ENCODE measurements at places on chromosomes 13 and 19. TPM values are rescaled to one million over a fixed set of nuclear protein-coding genes. Genes with fewer than 3 reads are reported as not detected.

KLK7 gene
- 0.36 TPM for total RNA-seq

SLC15A1 gene
- 10.9 TPM for total RNA-seq

CCL25 gene
- 1.4 TPM for total RNA-seq

ACER1 gene
- not detected for total RNA-seq

USHBP1 gene
- total RNA-seq: 0.29 TPM

C19orf81 gene
- 3.7 TPM for total RNA-seq

DNA sequence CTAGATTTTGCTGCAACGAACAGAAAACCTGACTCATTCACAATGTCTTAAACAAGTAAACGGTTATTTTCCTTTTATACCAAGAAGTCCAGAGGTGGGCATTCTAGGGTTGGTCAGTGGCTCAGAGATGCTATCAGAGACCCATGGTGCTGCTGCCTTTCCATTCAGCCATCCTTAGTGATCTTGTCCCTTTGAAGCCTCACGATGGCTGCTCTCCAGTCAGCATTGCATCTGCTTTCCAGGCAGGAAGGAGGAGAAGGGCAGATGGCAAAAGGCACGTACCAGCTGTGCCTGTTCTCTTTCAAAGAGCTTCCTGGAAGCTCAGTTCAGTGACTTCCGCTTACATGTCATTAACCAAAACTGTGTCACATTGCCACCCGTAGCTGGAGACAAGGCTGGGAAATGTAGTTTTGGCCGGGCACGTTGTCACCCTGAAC is 30.1 kb downstream of the WDFY2 start:
- no peak overlapping the region for H3K4me3 ChIP-seq
- no peak for DNase-seq
- H3K27ac ChIP-seq: no peak overlapping the region
- H3K36me3 ChIP-seq: peaks cover 3% of the 10 kb centered on the region

GRCh38 chr19:39936622-39937021 is 2.2 kb upstream of the FCGBP start:
- H3K27ac ChIP-seq: no peak overlapping the region
- peaks cover 4% of the 10 kb centered on the region for H3K4me1 ChIP-seq
- no peaks in the 10 kb centered on the region for H3K27me3 ChIP-seq
- DNase-seq: no peak

GRCh38 chr19:18777301-18778075 is 13.6 kb downstream of the COMP start:
- H3K27ac ChIP-seq: no peak overlapping the region
- no peaks in the 10 kb centered on the region for H3K4me1 ChIP-seq
- no peak for DNase-seq
- H3K36me3 ChIP-seq: no peaks in the 10 kb centered on the region
- H3K27me3 ChIP-seq: peaks cover 12% of the 10 kb centered on the region

GRCh38 chr13:21058361-21058760 is 3.0 kb downstream of the LATS2 start:
- no peaks in the 10 kb centered on the region for H3K36me3 ChIP-seq
- peak overlapping the region; percentile 72 for H3K27ac ChIP-seq
- H3K4me1 ChIP-seq: peaks cover 25% of the 10 kb centered on the region
- no peak for DNase-seq
- H3K27me3 ChIP-seq: peaks cover 6% of the 10 kb centered on the region
- peak overlapping the region; percentile 81 for H3K4me3 ChIP-seq

DNA sequence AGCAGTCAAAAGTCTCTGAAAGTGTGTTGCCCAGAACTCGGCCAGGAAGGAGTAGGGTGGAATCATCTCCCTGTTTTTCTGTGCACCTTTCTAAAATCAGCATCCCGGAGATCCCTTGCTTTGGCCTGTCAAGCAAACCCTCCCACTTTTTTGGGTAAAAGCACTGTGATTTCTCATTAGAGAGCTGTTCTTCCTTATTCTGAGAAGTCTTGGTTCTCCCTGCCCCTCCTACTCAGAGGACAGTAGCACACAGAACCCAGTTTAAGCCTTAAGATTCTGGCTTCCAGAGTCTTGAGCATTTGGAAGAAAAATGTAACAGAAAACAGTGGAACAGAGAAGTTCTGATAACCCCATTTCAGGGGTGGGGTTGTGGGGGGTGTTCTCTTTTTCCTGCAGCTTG is 52.6 kb upstream of the KATNAL1 start:
- no peak overlapping the region for H3K4me3 ChIP-seq
- H3K27ac ChIP-seq: no peak overlapping the region
- H3K27me3 ChIP-seq: no peaks in the 10 kb centered on the region
- H3K36me3 ChIP-seq: no peaks in the 10 kb centered on the region
- H3K4me1 ChIP-seq: peaks cover 22% of the 10 kb centered on the region

DNA sequence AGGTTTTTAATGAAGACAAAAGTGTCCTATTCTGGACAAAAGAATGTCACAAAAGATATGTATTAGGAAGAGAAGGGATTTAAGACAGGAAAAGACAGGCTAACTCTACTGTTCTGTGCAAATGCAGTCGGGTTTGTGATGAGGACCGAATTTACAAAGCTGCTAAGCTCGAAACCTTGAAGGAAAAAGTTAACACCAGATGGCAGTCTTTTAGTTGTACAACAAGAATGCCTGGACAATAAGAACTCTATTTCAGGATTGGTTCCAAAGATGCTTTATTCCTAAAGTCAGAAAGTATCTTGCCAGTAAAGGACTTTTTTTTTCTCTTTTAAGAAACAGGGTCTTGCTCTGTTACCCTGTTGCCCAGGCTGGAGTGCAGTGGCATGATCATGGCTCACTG is 51.1 kb downstream of the HS6ST3 start:
- H3K36me3 ChIP-seq: no peaks in the 10 kb centered on the region
- H3K4me1 ChIP-seq: no peaks in the 10 kb centered on the region
- no peak overlapping the region for H3K4me3 ChIP-seq

- H3K27me3 ChIP-seq: peaks cover 55% of the 10 kb centered on the region
- H3K4me3 ChIP-seq: no peak overlapping the region
- peaks cover 5% of the 10 kb centered on the region for H3K4me1 ChIP-seq
These were observed 312.8 kb upstream of the ZNF507 start for GRCh38 chr19:32032561-32032960.

GRCh38 chr19:21626924-21627697 is 121.7 kb downstream of the ZNF429 start:
- DNase-seq: no peak
- H3K4me1 ChIP-seq: no peaks in the 10 kb centered on the region
- no peak overlapping the region for H3K4me3 ChIP-seq
- H3K36me3 ChIP-seq: no peaks in the 10 kb centered on the region

DNA sequence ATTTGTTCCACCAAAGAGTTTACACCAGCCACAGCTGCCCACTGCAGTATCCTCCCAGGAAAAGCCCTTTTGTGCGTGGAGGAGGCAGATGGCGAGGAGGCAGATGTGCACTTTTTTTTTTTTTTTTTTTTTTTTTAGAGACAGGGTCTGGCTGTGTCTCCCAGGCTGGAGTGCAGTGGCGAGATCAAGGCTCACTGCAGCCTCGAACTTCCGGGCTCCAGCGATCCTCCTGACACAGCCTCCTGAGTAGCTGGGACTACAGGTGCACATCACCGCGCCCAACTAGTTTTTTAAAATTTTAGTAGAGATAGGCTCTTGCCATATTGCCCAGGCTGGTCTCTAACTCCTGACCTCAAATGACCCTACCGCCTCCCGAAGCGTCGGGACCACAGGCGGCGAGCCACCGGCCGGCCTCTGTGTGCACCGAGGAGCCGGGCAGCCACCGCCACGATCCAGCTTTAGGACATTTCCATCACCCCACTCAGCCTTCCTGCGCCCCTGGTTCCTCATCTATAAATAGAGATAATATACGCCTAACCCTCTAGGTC is 563 bp upstream of the PDCD5 start:
- peaks cover 11% of the 10 kb centered on the region for H3K36me3 ChIP-seq
- peaks cover 10% of the 10 kb centered on the region for H3K4me1 ChIP-seq
- no peak for DNase-seq
- peak overlapping the region; percentile 92 for H3K4me3 ChIP-seq
- H3K27ac ChIP-seq: peak overlapping the region; percentile 48

- H3K36me3 ChIP-seq: no peaks in the 10 kb centered on the region
- no peaks in the 10 kb centered on the region for H3K27me3 ChIP-seq
- H3K27ac ChIP-seq: no peak overlapping the region
- no peak for DNase-seq
These were observed 230.1 kb downstream of the KCTD12 start for GRCh38 chr13:76656056-76656455.

DNA sequence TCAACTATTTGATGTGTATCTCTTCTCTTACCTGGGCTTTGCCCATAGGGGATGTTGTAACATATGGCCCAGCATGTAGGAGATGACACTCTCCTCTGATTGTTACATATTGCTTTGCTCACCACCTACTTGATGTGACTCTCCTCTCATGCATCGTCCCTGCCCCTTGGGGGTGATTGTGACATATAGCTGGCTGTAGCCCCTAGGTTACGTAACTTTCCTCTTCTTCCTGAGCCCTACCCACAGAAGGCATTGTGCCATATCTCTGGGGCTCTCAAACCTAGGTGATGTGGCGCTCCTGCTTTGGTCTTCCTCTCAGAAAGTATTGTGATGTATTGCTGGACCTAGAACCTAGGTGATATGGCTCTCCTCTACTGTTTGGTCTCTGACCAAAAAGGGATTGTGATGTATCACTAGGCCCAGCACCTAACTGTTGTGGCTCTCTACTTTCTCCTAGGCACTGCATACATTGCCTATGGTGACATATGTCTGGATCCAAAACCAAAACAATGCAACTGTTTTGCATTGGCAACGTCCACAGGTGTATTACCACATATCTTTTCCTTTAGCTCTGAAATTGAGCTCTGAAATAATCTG is 71.9 kb upstream of the ZNF724 start:
- no peaks in the 10 kb centered on the region for H3K4me1 ChIP-seq
- H3K27ac ChIP-seq: no peak overlapping the region
- DNase-seq: no peak
- H3K4me3 ChIP-seq: no peak overlapping the region
- H3K36me3 ChIP-seq: peaks cover 11% of the 10 kb centered on the region
- H3K27me3 ChIP-seq: no peaks in the 10 kb centered on the region

- no peaks in the 10 kb centered on the region for H3K4me1 ChIP-seq
- no peak for DNase-seq
- no peak overlapping the region for H3K4me3 ChIP-seq
- H3K27me3 ChIP-seq: peaks cover 52% of the 10 kb centered on the region
These were observed 1556.6 kb upstream of the PRR20A start for GRCh38 chr13:55583953-55584593.

DNA sequence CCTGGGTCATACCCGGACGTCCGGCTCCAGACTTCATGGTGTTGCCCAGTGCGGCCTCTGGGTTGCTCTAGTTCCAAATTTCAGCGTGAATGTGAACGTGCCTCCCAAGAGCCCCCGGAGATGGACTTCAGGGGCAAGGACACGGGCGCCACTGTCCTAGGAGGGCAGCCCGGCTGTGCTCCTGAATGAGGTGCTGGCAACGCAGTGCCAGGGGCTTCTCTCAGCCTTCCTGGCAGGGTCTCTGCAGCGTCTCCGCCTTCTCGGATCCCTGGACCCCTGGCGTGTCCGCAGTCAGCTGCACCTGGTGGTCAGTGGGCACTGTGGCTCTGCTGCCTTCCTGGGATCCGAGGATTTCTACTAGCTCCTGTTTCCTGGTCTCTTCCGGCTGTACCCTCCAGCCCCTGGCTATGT is 101.7 kb upstream of the MCF2L start:
- peaks cover 17% of the 10 kb centered on the region for H3K36me3 ChIP-seq
- no peak overlapping the region for H3K27ac ChIP-seq
- H3K27me3 ChIP-seq: no peaks in the 10 kb centered on the region
- no peaks in the 10 kb centered on the region for H3K4me1 ChIP-seq
- H3K4me3 ChIP-seq: no peak overlapping the region

- no peaks in the 10 kb centered on the region for H3K36me3 ChIP-seq
- H3K4me3 ChIP-seq: peak overlapping the region; percentile 11
- no peaks in the 10 kb centered on the region for H3K4me1 ChIP-seq
- H3K27me3 ChIP-seq: no peaks in the 10 kb centered on the region
These were observed 28.1 kb downstream of the GPX4 start for GRCh38 chr19:1131718-1132551.

GRCh38 chr19:56314018-56314380 is 640 bp downstream of the ZSCAN5A start:
- H3K27me3 ChIP-seq: no peaks in the 10 kb centered on the region
- peaks cover 15% of the 10 kb centered on the region for H3K4me1 ChIP-seq
- no peaks in the 10 kb centered on the region for H3K36me3 ChIP-seq
- no peak for DNase-seq
- peak overlapping the region; percentile 99 for H3K27ac ChIP-seq

- peaks cover 5% of the 10 kb centered on the region for H3K4me1 ChIP-seq
- H3K4me3 ChIP-seq: no peak overlapping the region
- no peak overlapping the region for H3K27ac ChIP-seq
These were observed 38.2 kb downstream of the TNFSF11 start for GRCh38 chr13:42612021-42612765.

- H3K4me1 ChIP-seq: peaks cover 15% of the 10 kb centered on the region
- no peak overlapping the region for H3K4me3 ChIP-seq
- no peaks in the 10 kb centered on the region for H3K27me3 ChIP-seq
- H3K36me3 ChIP-seq: no peaks in the 10 kb centered on the region
These were observed 609.4 kb downstream of the OLFM4 start for GRCh38 chr13:53638040-53638439.

Measured in type B pancreatic cell (in vitro differentiated cells).